ENCODE measurements at places on chromosomes 5 and 9.

DNA sequence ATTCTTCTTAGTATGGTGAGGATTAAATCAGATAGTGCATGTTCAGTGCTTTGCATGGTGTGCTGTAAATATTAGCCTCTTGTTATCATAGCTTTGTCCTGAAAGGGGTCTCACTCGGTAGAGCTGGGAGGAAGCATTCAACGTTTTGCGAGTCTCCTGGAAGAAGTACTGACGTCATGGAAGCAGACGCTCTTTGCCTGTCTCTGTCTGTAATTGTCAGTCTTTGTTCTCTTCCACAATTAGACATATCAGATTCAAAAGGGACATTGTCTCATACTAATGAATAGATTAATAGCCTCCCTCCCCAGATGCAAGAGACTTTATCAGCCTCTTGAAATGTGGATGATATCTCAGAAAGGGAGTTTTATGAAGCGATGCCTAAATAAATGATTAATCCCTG, 91.8 kb upstream of the CXCL14 start:
- no peak for DNase-seq

DNA sequence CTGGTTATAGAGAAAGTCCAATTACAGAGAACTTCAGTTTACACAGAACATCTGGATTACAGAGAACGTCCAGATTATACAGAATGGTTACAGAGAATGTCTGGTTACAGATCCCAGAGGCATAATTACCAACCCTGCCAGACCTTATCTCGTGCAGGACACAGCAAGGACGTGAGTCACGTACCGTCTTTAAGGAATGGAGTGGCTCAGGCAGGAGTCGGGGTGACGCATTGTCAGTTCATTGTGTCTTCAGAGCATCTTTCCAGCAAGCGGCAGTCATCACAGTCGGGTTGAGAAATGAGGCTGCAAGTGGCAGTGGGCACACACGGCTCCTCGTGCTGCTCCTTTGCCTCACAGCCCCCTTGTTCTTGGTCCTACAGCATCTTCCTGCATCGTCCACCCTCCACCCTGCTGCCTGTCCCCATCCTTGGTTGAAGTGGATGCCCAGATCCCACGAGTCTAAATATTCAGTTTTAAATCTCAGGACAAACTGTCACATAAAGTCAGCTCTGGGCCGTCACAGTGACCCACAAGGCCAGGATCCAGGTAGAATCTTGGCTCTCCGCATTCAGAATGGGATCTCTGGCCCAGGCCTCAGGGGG, 30.0 kb upstream of the SLC6A19 start:
- peak; percentile 71 for DNase-seq

DNA sequence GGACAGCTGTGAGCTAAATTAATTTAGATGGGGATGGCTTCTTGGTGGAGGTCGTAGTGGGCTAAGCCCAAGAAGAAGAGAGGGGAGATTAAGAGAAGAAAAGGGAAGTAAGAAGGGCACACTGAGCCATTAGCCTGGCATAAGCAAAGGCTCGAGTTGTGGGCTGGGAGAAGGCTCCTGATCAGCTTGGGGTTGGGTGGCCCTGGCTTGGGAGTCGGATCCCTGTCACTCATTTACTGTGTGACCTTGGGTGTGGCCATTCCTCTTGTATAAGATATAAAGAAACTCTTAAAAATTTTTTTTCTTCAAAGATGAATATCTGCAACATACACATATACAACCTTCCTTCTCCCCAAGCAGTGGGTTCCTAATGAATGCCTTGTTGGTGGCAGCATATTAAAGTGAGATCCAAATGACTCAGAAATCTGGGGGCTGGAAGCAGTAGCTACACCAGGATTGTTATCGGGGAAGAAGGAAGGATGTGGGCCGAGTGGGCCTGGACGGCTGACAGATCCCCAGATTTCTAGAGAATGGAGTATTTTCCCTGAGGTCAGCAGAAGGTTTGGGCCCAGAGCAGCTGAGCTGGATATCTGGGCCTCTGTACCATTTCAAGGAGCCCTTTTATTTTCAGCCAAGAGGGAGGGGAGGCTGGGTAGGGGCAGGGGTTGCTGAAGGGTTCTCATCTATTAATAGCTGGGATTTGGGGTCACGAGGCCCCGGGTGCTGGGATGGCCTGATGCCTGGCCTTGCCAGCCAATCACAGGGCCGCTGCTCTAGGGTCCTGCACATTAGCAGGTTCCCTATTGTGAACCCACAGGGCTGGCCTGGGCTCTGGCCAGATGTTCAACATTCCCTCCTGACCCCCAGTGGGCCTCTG, 52.1 kb downstream of the PPARGC1B start:
- DNase-seq, result no peak

GRCh38 chr9:81680006-81680405, 9.3 kb downstream of the TLE1 start:
- DNase-seq, result no peak

- no peak for DNase-seq
Measured at GRCh38 chr9:4333787-4334186, 33.9 kb upstream of the GLIS3 start.

DNA sequence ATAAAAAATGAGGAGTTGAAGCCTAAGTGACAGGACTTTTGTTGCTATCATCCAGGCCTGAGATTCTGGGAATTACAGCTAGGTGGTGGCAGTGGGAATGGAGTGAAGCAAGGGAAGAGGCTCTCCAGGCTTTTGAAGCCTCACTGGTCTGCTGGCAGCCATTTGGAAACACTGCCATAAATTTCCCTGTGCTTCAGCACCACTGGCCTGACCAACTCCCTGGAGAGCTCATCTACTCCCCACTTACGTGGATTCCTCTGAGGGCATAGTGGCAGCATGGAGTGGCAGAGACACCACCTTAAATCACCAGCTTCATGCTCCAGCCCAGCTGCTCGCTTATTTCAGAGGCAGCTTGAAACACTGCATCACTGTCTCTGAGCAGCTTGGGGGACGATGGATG, 518.2 kb downstream of the TLR4 start:
- DNase-seq, result no peak

DNA sequence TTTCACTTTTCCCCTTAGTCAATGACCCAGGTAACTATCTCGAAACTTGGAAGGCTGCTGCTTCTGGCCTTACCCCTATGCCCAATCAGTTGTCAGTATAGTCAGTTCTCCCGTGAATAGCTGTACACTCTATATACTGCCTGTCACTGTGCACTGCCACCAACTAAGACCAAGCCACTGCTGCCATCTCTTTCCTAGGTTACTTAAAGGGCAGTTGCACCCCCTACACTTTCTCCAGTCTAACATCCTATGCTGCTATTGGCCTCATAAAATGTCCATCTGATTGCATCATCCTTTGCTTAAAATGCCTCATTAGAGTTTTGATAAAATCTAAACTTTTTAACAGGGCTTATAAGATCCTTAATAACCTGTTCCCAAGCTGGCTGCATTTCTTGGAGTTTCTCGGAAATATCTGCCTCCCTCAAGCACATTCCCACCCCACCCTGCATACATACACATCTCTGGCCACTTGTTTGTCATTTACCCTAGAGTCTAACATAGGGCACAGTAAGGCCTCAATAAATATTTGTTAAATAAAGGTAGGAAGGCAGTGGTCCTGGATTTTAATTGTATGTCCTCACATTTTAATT, 32.8 kb upstream of the TNFAIP8 start:
- no peak for DNase-seq

DNA sequence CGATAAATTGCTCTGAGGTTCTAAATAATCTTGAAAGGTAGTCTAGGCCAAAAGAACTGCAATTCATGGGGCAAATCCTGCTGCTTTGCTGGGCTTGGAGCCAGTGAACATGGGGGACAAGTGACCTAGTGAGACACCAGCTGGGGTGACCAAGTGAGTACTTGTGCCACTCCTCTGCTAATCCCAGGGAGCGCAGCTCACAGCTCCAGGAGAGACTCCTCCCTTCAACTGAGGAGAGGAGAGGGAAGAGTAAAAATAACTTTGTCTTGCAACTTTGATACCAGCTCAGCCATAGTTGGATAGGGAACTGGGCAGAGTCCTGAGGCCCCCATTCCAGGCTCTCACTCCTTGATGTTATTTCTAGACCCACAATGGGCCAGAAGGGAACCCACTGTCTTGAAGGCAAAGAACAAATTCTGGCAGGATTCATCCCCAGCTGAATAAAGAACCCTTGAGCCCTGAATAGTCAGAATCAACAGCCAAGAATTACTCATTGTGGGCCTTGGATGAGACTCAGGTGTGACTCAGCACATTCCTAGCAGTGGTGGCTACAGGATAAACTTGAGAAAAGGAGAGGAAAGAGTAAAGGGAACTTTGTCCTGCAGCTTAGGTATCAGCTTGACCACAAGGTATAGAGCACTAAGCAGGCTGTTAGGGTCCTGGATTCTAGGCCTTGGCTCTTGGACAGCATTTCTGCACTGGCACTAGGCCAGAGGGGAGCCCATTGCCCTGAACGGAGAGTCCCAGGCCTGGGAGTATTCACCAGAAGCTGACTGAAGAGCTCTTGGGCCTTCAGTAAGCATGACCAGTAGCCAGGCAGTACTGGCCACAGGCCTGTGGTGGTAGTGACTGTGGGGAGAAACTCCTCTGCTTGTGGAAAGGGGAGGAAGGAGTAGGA, 288.3 kb upstream of the CDH18 start:
- DNase-seq, result peak; percentile 84

- peak; percentile 81 for DNase-seq
Measured at GRCh38 chr5:149961957-149962409, 1.4 kb downstream of the SLC26A2 start.

DNA sequence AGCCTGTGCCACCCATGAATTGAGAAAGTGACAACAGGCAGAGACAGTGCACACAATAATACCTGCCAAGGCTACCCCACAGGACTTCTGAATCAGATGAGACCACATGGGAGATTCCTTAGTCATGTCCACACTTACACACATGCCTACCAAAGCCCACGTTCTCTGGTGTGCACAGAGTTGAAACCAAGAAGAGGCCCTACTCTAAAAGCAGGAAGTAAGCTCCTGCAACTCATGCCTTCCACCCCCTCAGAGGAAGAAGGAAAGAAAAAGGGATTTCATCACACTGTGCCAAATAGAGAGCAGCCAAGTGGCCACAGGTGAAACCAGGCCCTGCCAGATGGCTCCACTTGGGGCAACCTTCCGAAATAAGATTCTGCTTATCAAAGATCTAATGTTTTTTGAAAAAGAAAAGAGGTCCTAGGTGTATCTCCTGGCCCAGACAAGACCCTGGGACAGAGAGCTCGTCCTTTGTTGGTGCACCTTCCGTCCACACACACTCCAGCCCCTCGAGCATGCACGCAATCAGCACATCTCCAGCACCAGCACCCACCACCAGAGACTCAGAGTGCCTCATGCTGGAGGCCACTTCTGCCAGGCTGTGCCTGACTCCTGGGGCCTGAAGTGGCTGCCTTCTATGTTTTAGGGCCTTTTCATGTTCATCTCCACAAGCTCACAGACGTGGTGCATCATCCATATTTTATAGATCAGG, 114.6 kb upstream of the SPOCK1 start:
- DNase-seq, result peak; percentile 22

GRCh38 chr5:90545511-90545910, 13.1 kb upstream of the ADGRV1 start:
- no peak for DNase-seq

GRCh38 chr5:158023266-158023665, 164.3 kb upstream of the CLINT1 start:
- DNase-seq, result no peak

GRCh38 chr5:150122536-150123481, 32.8 kb downstream of the PDGFRB start:
- DNase-seq, result no peak

- peak; percentile 57 for DNase-seq
Measured at GRCh38 chr9:70406434-70406862, 8.0 kb downstream of the KLF9 start.

- no peak for DNase-seq
Measured at GRCh38 chr9:27003426-27004077, 1.9 kb downstream of the LRRC19 start.

- no peak for DNase-seq
Measured at GRCh38 chr5:128109138-128109537, 25.6 kb downstream of the SLC12A2 start.

DNA sequence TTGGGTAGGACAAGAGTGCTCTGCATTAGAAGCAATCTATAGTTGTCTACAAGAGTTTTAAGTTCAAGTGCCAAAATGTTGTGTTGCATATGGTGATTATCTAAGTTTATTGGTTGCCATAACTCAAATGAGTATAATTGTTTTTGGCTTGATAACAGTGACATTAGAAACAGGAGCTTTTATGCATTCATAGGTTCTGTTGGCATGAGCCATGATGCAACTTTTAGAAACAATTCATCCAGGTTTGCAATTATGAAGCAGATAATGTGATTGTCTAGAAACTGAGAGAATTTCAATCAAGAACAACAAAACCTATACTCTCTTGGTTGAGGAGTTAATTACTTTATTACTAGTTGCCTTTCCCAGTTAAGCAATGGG, 137.0 kb downstream of the PBX3 start:
- no peak for DNase-seq

- no peak for DNase-seq
Measured at GRCh38 chr5:147445090-147445489, 64.8 kb downstream of the DPYSL3 start.

DNA sequence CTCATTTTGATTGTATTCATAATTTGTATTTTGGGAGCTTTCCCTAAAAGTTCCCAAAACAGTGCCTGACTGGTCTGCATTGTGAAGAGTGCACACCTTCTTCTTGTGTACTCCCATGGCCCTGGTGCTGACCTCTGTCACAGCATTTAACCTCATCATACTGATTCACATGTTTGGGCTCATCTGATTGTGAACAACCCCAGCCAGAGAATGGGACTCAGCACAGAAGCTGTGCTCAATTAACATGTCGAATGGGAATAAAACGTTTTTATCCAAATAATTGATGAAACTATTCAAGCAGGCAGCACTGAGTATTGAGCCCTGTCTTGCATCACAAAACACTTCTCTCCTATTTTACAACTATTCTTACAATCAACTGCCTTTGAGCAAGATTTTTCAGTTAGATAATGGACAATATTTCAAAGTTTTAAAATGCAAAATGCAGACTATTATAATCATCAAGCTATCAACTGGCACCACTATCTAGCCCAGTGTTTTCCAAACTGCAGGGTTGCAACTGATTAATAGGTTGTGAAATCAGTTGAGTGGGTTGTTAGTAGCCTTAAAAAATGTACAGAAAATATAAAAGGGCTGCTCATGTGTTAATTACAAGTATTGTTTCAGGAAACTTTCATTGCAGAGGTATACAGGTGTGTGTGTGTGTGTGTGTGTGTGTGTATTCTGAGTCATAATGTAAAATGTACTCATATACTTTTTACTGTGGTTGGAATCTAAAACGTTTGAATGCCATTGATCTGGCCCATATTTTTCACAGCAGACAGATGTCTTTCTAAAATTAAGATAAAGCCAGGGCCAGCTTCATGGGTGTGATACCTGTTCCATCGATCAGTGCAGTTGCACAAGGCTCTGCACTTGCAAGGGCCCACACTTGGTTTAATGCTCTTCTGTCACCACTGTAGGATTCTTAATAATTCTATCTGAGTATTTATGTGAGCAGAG, 190.5 kb downstream of the PIK3R1 start:
- DNase-seq, result no peak

GRCh38 chr9:88574953-88575352, 40.0 kb downstream of the NXNL2 start:
- peak; percentile 76 for DNase-seq

Data from ELR (cell line).